ENCODE measurements at places on chromosomes 2 and 18.

DNA sequence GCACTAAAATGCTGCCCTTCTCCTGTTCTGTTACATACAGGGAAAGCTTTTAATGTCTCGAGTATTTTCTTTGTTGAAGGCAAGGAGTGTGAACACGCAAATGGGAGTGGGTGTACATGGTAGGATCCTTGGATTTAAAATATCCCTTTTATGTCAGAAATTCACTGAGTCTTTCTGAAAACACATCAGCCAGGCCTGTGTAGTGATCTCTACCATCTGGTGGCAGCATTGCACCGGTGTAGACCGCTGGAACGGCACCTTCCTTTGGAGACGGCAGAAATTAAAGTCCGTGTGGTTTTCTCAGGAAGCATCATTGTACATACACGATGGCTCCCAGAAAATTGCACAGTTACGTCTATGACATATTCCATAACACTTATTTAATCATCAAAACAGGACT lies 515.8 kb downstream of the GALR1 start:
- peak; percentile 91 for DNase-seq

- no peak for DNase-seq
Observed at GRCh38 chr2:233455491-233455890, 101.2 kb downstream of the DGKD start.

DNA sequence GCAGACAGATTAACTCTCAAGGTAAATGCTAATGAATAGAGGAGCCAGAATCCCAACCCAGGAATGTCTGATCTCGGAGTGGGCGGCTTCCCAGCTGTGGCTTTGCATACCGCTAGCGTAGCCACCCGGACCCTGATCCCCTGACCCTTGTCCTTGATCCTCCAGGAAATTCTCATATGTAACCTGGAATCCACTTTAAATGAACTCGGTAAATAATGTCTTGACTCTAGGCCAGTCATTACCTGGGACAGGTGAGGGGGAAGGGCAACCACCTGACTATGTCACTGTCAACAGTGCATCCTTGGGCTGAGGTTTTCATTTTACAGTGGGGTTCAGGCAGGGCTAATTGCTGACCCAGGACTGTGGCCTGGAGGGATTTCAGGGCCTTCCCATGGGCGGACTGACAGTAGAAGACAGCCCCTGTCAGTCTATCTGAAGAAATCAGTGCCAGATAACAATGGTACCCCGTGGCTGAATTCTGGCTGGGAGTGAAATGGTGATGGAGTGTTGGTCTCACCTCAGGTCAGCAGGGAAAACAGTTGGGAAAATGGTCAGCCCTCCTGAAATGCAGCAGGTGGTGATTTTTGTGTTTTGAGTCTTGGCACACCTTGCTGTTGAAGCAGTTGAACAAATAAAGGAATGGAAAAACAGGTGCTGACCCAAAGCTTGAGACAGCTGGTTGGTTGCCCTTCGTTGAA lies 9.6 kb downstream of the ACKR3 start:
- DNase-seq = peak; percentile 29

DNA sequence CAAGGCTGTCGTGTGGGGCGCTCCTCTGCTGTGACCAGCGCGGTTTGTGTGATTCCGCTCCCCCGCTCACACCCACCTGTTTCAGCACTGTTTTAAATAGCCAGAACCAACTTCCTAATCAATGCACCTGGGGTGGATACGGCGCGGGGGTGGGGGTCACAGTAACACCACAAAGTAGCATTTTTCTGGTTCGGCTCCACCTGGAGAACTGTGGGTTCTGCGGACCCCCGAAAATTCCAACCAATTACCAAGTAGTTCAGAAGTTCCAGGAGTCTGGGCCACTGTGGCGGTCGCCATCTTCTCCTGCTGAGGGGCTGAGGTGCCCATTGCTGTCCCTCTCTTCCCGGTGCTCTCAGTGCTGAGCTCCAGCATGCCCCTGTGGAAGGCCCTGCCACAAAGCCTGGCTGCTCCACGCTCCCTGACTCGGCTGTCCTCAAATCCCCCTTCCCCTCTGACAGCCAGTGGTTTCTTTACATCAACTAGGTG lies 79.4 kb downstream of the GFPT1 start:
- DNase-seq = no peak

DNA sequence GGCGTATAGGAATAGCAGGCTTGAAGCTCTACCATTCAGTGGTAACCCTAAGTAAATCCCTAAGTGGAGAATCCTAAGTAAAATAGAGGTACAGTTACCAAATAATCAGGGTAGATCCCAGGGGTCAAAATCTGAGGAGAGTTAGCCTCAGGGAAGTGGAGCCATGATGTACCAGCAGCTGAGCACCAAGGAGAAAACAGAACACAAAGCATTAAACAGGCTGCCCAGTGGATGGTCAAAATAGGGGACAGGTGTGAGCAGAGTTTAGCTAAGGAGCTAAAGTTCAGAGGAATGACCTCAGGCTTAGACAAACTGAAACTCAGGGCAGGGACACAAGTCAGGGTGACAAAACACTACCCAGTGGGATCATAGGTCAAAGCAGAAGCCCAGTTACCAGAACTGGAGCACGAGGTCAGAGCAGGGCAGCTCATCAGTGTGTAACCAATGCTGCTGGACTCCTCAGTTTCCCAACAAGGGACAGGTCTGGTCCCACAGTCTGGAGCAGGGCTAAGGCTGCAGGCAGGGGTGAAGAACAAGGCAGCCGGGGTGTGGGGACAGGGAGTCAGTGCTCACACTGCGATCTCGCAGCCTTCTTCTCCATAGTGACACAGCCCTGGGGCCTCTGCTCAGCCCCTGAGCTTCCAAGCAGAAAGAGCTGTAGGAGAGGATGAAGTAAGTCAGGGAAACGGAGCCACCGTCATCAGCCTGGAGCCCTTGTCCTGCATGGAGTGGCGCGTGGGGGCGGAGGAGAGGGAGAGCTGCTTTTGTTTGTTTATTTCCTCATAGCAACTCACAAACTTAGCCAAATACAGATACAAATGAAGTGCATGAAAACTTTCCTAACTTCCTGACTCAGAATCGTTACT lies 264.0 kb downstream of the MREG start:
- DNase-seq = no peak

DNA sequence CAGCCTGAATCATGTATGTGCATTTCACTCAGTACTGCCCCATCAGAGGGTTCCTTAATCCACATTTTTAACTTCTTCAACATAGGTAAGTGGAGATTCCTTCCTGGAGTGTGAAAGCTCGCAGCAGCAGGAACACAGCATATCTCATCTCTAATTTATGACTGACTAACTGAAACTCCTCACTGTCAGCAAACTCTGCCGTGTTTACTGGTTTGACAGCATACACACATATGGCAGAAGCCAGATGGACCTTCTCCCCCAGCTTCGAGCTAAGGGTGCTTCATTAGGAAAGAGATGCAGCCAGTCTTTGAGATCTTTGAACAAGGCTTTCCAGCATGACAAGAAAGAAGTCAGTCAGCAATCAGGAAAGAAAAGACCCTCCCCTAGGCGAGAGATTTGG lies 200.3 kb upstream of the ACVR2A start:
- DNase-seq = no peak
